ENCODE measurements at places on chromosomes 5 and 9. TPM values are rescaled to one million over a fixed set of nuclear protein-coding genes. Genes with fewer than 3 reads are reported as not detected.

CRHBP gene
- polyA plus RNA-seq = 0.15 TPM

TAF11L5 gene
- polyA plus RNA-seq = not detected

SV2C gene
- polyA plus RNA-seq = 0.26 TPM

C9orf153 gene
- polyA plus RNA-seq = 0.54 TPM

MLLT3 gene
- 37.7 TPM for polyA plus RNA-seq

MEGF9 gene
- polyA plus RNA-seq = 13.8 TPM

C9orf50 gene
- 0.53 TPM for polyA plus RNA-seq

SMIM33 gene
- 0.05 TPM for polyA plus RNA-seq

DNA sequence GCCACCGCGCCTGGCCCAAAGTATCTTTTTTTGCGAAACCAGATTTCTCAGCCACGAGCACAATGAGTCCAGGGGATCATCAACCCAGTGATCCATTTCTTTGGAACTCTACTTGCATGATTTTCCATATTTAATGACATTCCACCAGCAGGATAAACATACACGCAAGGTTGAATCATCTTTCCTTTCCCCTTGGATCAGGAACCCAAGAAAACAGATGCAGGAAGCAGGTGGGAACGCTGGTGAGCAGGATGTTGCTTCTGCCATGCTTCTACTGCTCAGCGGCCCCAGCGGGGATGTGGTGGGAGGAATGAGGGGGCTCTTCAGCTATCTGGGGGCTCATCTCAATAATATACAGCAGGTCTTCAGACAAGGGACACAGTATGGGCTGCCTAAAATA lies 118.2 kb downstream of the SEC61B start:
- no peak for DNase-seq

GRCh38 chr5:150497989-150498317 lies 10.0 kb upstream of the NDST1 start:
- no peak for DNase-seq

DNA sequence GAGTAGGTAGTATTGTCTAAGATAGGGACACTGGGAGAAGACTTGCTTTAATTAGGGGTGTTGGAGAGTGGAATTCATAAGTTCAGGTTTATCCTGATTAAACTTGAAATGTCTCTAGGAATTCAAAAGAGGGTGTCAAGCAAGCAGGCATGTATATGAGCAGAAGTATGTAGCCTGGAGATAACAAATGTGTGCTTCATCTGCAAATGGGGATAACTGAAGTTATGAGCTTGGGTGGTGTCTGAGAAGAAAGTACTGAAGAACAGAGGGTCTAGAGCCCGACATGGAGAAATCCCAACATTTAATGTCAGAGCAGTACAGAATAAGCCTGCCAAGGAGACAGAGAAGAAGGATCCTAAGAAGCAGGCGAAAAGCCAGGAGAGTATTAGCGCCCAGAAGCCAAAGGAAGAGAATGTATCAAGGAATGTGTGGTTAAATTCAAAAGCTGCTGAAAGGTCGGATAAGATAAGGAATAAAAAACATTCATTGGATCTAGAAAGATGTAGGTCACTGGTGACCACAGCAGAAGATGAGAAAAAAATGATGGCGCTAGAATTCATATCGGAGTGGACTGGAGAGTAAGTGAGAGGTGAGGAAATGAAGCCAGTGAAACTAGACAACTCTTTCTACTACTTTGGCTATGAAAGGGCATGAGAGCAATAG lies 401.5 kb upstream of the PIK3R1 start:
- DNase-seq = no peak

- no peak for DNase-seq
Measured at GRCh38 chr5:109739741-109740728, 50.3 kb downstream of the MAN2A1 start.

DNA sequence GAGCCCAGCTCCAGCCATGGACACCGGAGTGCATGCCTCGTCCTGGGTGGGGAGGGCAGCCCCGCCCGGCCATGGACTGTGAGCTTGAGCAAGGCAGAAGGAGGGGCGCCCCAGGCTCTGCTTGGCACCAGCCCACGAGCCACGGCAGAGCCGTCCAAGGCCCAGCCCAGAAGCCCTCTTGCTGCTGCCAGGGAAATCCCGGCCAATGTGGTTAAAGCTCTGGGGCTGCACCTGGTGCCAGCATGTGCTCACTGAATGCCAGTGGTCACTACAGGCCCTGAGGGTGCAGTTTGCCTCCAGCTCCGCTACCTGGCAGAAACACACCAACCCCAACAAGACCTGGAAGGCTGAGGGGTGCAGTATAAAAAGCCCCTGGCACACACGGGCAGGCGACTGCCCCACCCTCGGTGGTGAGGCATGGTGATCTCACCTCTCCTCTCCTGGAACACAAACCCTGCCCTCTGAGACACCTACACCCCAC lies 11.8 kb downstream of the BRD3 start:
- DNase-seq = no peak

GRCh38 chr5:55538661-55539060 lies 3.9 kb upstream of the PLPP1 start:
- DNase-seq = no peak

DNA sequence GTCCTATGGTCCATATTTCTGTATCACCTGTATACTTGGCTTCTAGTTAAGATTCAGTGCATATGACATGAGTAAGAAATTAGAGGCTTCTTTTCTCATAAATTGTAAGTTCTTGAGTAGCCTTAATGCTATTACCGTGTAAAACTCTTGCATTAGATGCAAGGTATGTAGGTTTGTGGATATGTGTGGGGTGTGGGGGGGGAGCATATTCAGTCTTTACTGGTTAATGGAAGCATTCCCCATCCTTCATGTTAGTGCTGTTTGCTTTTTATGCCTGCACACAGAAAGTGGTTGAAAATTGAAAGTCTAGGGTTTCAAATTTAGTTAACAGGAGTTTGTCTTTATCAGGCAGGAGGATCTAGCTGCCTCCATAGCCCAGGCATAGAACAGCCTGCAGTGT lies 16.1 kb downstream of the RAI14 start:
- DNase-seq = no peak

GRCh38 chr5:142017832-142018427 lies 5.1 kb upstream of the GNPDA1 start:
- no peak for DNase-seq

DNA sequence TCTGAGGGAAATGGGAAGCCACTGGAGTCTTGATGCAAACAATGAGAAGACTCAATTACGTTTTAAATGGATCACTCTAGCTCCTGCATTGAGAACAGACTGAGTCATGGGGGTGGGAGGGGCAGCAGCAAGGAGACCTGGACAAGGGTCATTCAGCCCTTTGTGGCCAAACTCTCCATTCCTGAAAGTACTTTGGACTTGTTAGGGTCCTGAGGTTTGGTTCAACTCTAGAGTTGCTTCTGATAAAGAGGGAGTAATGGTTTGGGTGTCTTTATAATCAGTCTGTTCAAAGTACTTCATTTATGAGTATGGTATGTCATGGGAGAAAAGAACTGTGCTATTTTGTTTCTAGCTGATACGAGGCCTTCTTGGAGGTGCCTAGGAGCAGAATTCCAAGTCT lies 67.7 kb upstream of the SMIM32 start:
- DNase-seq = no peak

- no peak for DNase-seq
Measured at GRCh38 chr5:179118338-179118737, 58.2 kb downstream of the ZNF354C start.

DNA sequence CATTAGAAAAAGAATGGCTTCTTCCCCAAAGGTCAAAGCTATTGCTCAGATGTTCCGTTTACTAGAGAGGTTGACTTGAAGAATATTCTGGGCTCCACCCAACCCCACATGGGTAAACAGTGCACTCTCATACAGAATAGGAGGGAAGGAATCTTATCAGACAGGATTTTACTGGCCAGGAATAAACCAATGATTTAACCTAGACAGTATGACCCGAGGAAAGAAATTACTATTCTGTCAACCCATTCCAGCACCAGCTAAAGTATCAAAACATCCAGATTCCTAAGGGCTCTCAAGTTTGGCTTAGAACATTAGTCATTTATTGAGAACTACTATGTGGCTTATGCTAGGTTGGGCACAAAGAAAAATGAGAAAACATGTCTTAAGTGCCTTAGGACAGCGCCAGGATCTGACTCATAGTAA lies 493.6 kb upstream of the KLF4 start:
- DNase-seq = no peak

DNA sequence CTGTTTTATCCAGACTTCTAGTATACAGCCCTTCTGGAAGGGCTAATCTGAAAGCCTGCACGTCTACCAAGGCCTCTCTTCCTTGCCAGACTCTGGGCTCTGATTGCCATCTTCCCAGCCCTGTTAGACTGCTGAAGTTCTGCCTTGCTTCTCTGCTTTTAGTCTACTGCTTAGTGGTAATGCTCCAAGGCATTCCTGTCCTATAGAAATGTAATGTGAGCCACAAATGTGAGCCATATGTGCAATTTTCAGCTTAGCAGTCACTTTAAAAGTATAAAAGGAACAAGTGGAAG lies 32.1 kb downstream of the WNK2 start:
- no peak for DNase-seq

DNA sequence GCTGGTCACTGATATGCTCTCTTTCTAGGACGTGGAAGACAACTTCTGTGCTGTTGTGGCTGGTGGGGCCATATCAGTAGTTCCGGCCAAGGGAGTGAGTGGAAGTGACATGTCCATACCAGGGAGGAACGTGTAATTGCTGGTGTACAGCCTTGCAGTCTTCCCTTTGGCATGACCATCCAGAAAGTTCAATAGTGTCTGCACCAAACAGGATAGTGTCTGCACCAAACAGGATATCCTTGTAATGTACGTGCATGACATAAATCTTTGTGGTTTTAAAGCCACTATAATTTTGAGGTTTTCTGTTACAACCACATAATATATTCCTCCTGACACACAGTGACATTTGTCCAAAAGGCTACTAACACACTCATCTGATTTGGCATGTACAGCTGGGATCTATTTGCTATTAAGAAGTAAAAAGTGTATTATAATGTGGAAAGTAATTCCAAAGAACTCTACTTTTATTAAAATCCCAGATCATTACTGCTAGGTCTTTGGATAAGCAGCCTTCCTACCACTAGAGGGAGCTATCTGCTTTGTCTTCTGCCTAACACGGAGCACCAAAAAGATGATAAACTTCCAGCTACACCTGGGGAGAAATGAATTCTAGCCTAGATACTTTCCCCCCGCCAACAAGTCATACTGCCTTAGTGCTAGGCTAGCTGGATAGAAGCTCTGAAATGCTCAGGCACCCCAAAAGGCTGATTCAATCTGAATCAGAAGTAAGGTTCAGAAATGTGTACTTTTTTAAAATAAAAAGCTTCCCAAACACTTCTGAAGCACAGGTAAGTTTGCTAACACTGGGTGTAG lies 52.7 kb downstream of the RNF145 start:
- peak; percentile 68 for DNase-seq

- DNase-seq = no peak
Measured at GRCh38 chr5:74477761-74478160, 162.8 kb downstream of the ENC1 start.

DNA sequence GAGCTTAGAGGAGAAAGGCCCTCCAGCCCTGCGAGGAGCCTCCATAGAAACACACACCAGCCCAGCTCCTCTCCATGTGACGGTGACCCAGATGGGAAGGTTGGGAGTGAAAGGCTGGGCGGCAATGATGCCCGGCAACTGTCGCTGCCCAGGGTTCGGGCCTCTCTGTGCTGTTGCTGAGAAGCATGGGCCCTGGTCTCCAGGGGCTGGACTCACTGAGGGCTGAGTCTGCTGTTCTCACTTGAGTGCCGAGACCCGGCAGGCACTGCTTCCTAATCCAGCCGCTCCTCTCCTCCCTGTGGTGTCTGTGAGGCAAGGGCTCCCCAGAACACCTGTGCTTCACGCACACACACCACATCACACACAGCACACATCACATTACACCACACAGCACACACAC lies 493.6 kb downstream of the GADD45G start:
- no peak for DNase-seq

DNA sequence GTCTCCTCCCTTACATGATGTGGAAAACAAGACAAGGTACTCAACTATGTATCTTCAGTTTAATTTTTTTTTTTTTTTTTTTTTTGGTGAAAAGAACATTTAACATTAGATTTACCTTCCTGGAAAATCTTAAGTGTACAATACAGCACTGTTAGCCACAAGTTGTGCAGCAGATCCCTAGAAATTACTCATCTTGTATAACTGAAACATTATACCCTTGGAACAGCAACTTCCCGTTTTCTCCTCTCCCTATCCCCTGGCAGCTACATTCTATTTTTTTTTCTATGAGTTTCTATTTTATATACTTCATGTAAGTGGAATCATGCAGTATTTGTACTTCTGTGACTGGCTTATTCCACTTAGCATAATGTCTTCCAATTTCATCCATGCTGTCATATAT lies 421.9 kb upstream of the FTMT start:
- no peak for DNase-seq

DNA sequence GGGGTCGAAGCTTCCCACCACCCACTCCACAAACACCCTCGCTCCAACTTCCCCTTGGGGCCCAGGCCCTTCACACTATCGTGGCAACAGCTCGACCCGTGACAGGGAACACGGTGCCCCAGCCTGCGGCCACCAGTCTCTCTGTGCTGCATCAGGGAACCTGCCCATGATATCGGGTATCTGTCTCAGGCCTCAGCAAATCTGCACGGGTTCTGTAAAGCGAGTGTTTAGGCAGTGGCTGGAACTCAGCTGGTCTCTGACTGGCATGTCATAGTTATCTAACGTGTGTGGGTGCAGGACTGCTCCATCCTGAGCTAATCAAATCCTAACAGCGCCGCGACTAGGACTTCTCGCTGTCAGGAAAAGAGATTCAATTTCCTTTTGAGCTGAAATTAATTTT lies 42.9 kb downstream of the DBH start:
- no peak for DNase-seq

GRCh38 chr9:104080983-104081382 lies 13.1 kb upstream of the SMC2 start:
- no peak for DNase-seq

DNA sequence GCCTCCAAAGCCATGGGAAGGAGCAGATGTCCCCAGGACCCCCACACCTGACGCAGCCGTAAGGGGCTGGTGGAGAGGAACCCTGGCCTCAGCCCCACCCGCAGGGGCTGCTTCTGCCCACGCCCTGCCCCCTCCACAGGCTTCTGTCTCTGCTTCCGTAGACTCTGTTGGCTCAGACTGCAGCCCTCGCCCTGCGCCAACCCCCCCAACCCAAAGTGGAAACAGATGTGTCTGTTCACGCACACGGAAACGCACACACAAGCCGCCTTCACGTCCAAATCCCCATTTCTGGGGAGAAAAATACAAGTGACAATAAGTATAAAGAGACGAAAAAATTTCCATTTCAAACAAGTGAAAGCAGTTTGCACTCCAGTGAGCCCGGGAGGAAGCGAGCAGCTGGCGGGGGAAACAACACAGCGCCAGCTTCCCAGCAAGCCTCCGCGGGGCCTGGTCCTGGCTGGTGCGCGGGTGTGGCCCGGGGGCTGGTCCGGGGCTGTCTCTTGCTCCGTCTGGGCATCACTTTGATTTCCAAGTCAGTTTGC lies 32.6 kb upstream of the RXRA start:
- no peak for DNase-seq
